ENCODE measurements at places on chromosomes 6 and 20.

GRCh38 chr6:18264923-18265377 lies 620 bp upstream of the DEK start:
- DNase-seq: no peak

DNA sequence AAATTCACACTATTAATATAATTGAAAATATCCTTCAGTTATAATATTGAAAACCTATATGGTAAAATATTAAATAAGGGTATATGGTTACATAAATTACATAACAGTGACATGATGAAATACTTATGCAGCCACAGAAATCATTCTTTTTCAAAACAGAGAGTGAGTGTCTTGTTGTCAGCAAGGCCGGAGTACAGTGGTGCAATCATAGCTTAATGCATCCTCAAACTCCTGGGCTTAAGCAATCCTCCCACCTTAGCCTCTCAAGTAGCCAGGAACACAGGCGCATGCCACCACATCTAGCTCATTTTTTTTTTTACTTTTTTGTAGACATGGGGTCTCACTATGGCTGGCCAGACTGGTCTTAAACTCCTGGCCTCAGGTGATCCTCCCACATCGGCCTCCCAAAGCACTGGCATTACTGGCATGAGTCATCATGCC lies 40.4 kb downstream of the FAM8A1 start:
- no peak for DNase-seq

- no peak for DNase-seq
These were observed 99.0 kb upstream of the PREP start for GRCh38 chr6:105501826-105502344.

DNA sequence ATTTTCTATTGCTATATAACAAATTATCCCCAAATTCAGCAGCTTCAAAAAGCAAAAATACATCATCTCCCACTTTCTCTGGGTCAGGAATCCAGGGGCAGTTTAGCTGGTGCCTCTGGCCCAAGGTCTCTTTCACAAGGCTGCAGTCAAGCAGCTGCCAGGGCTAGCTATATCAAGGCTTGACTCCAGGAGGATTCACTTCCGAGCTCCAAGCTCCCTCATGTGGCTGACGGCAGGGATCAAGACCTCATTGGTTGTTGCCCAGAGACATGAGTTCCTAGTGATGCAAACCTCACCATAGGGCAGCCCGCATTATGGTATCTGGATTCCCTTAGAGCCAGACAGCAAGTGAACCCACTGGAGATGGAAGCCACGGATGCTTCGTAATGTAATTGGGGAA lies 1.3 kb upstream of the VNN1 start:
- no peak for DNase-seq

DNA sequence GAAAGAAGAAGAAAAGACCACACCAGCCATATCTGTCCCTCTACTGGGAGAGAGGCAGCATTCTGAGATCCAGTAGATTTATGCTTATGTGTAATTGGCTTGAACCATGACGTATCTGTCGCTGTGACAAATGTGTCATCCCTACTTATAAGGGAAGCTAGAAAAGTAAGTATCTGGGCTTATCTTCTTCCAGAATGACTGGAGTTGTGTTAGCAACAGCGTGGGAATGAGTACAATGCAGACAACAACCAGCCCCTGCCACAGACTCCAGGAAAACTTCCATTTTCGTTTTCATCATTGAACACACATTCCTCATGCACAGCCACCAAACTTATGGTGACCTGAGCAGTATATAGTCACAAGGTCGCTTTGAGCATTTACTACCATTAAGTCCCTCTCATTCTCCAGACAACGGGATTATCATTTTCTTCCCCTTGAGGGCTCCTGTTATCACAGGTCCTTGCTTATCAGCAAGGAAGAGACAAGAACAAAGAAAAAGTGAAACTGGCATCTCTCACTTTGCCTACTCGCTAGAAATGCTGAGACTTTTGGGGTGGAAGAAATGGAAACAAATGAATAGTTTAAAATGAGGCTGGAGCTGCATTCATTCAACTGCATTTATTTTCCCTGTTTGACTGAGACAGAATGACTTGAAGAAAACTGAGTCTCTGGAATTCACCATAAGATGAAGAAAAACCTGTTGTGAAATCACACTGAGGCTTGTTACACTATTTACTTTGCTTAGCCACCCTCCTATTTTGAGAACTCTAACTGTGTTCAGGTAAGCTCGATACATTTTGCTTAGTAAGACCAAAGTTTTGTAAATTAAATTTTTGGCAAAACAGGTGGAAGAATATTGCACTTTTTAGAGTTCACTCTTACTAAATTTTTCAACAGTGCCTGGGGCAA lies 149.3 kb upstream of the FOXQ1 start:
- DNase-seq: no peak

- DNase-seq: no peak
These were observed 71.5 kb downstream of the PSMG4 start for GRCh38 chr6:3330199-3330598.

DNA sequence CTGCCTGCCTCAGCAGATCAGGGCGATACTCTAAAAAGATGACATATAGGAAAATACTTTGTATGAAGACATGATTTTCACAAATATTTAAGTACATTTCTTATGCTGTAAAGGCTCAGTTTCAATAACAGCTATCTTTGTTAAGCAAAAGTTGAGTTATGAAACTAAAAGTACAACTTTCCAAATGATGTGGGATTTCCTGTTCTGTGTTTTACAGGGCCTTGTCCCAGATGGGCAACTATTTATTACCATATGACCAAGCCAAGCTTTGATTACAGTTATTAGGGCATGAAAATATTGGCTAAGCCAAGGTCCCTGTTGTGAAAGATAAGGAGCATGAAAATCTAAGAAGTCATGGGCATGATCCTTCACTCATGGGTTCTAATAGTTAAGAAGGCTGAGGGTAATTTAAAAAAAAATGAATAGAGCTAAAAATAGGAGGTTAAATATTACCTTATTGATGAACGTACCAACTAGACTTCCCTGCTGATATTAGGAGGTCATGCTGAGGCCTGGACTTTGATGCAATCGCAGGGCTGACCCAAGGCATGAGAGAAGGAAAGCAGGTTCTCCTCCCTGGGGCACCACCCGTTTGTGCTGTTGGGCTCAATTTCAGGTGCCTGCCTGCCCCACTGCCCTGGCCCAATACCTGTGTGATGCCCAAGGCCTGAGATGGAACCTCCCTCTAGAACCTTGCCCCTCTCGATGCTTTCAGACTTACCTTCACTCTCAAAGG lies 294.4 kb upstream of the PRDM1 start:
- DNase-seq: no peak

GRCh38 chr6:15404685-15404980 lies 158.8 kb downstream of the JARID2 start:
- no peak for DNase-seq

DNA sequence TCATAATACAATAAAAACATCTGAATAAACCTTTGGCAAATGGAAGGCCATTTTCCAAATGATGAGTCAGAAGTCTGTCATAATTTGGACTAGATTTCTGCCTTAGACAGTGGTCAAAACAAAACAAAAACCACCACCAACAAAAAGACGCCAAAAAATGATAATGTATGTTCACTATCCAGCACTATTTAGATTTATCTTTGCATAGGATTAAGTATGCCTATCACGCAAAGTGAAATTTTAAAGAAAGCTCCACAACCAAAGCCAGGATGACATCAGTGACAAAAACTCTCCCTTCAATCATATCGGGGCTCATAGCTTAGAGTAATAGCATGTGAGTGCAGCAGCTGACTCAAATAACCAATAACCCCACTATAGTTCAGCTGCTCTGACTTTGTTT lies 201.9 kb downstream of the MOXD1 start:
- DNase-seq: no peak

- DNase-seq: no peak
These were observed 15.5 kb downstream of the NOL4L start for GRCh38 chr20:32569380-32570305.

- DNase-seq: no peak
These were observed 48.1 kb downstream of the HLA-DPB1 start for GRCh38 chr6:33123732-33124524.

GRCh38 chr6:108524528-108525248 lies 36.0 kb upstream of the FOXO3 start:
- DNase-seq: no peak

- no peak for DNase-seq
These were observed 11.2 kb downstream of the PCIF1 start for GRCh38 chr20:45945678-45946148.

- no peak for DNase-seq
These were observed 10.7 kb upstream of the ULBP3 start for GRCh38 chr6:150079604-150080003.

DNA sequence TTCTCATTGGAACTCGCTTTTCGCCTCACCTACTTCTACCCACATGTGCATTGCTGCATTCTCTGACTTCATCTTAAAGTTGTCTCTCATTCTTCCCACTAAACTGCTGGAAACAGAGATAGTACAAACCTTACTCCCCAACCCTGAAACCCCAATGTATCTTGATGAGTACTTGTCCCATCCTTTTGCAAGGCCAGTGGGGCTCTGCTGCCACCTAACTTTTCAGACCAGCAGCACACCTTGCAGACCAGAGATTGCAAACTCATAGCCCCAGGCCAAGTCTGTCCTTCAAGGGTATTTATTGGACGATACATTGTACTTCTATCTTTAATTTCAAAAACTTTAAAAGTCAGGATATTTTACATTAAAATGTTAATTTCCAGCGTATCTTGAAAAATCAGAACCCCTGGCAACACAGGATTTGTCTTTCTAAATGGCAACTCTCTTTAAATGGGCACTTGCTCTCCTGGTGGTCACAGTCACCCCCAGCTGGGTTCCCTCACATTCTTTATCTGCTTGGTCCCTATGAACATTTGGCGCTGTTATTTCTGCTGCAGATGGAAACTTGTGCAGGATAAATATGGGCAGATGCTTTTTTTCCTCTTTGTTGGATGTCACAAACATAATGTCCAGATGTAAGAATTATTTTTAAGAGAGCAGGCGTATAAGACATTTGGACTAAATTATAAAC lies 83.9 kb downstream of the SOD2 start:
- no peak for DNase-seq

GRCh38 chr6:127515794-127516661 lies 3.1 kb downstream of the MTCL3 start:
- peak; percentile 51 for DNase-seq

- DNase-seq: no peak
These were observed 328.4 kb downstream of the CDC5L start for GRCh38 chr6:44715925-44716324.

DNA sequence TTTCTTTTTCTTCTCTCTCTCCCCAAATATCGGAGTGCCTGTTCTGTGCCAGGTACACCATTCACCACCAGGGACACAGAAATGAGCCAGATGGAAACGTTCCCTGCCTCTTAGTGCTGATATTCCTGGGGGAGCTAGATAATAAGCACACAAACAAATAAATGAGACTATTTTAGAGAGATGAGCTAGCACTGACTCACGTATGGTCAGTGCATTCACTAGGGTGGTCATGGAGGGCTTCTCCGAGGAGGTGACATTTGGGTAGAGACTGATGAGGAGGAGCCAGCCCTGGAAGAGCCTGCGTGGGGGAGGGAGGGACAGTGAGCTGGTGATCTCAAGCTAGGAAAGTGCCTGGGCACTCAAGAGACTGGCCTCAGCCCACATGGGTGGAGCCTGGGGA lies 252.3 kb upstream of the KCNG1 start:
- no peak for DNase-seq

GRCh38 chr6:113953346-113953745 lies 17.6 kb downstream of the HDAC2 start:
- no peak for DNase-seq

- no peak for DNase-seq
These were observed 129.7 kb upstream of the UFL1 start for GRCh38 chr6:96391776-96392360.

DNA sequence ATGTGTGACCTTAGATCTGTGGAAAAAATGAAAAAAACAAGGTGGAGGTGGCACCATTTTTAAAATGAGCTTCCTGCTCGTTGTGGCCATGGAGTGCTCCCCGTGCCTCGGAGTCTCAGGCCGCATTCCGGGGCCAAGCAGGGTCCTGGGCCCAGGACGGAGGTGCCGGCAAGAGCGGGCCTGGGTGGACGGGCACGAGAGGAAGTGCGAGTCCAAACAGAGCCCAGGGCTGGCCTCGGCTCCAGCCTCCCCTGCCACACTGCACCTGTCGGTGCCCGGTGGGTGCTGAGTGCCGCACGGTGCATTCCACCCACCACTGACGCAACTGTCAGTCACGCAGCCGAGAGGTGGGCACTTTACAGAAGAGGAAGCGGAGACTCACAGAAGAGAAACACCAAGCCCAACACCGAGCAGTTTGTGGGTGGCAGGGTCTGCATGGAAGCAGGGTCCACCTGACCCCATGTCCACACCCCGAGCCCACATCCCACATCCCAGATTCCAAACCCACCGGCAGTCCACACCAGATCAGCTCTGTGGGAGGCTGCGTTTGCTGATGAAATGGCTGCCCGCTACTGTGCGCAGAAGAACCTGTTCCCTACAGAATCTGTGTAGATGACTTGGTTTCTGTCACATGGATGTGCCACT lies 97.7 kb downstream of the PSMB1 start:
- no peak for DNase-seq

DNA sequence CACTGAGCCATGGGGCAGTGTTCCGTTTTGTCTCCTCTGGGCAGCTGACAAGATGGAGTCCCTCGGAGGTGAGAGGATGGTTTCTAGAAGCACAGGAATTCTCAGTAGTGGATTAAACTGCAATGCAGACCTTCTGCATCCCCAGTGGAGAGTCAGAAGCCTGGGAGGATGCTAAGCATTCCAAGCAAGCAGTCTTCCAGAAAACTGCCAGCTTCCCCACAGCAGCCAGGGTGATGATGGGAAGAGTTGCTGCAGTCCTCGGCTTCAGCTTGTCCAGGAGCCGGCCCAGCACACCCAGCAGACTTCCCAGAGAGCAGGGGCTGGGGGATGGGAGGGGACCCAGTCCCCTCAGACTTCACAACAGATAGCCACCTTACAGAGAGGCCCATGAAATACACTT lies 163.6 kb downstream of the LY86 start:
- DNase-seq: no peak

DNA sequence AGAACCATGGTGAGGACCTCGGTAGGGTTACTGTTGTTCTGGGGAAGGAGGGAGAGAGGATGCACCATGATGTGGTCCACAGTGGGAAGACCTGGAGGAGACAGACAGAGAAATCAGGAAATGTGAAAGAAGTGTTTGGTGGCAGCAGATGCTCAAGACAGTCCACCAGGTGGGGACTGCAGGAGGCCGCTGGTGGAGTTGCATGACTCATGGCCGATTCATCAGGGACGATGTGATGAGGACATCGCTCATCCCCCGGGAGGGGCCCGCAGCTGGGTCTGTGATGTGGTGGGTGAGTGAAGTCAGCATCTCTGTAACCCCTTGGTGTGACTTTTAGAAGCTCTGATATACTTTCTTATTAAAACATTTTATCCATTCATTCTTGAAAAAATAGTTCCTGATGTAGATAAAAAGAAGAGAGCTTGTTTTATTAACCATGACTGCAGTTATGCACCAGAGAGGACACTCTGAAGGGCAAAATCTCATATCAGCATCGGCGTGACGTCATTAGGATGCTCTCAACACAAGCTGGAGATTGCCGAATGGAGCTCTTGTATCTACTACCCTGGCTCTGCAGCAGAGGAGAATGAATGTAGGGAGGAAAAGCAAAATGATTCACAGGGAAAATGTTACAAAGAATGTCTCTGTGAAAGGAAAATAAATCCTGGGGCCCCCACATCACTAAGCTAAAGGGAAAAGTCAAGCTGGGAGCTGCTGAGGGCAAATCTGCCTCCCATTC lies 71.2 kb downstream of the RAMACL start:
- DNase-seq: peak; percentile 27
